Type B pancreatic cell (in vitro differentiated cells): ENCODE measurements at places on chromosomes 2 and 18.
A peak's percentile ranks its signal among the peaks of the same experiment; 100 is the strongest.

GRCh38 chr2:66317268-66317890, 117.5 kb upstream of the MEIS1 start:
- DNase-seq, result no peak

DNA sequence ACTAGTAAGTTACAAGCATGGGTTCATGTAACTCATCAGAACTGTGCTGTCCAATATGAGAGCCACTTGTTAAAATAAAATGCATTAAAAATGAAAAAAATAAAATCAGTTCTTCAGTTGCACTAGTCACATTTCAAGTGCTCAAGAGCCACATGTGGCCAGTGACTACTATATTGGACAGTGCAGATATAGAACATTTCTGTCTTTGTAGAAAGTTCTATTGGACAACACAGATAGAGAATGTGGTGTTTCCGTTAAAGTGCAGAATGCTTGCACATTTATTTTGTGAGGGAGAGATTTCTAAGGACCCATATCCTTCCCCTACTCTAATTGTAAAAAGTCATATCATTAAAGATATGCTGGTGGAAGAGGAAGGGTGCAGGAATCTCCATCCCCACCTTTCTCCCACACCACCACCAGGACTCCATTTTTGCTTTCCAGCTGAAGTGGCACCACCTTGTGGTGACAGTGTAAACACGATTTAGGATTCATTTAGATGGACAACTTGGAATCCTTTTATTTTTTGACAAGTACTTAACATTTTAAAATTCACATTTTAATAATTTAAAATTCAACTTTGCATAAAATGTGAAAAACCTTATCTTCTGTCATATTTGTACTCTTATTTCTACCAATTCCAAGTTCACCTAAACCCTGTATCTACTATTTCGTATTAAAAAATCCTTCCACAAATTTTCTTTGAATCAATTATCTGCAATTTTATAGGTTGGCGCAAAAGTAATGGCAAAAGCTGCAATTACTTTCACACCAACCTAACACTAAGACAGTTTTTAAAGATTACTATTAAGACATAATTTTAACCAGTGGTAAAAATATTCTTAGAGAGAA, 9.4 kb upstream of the CD302 start:
- DNase-seq, result no peak

DNA sequence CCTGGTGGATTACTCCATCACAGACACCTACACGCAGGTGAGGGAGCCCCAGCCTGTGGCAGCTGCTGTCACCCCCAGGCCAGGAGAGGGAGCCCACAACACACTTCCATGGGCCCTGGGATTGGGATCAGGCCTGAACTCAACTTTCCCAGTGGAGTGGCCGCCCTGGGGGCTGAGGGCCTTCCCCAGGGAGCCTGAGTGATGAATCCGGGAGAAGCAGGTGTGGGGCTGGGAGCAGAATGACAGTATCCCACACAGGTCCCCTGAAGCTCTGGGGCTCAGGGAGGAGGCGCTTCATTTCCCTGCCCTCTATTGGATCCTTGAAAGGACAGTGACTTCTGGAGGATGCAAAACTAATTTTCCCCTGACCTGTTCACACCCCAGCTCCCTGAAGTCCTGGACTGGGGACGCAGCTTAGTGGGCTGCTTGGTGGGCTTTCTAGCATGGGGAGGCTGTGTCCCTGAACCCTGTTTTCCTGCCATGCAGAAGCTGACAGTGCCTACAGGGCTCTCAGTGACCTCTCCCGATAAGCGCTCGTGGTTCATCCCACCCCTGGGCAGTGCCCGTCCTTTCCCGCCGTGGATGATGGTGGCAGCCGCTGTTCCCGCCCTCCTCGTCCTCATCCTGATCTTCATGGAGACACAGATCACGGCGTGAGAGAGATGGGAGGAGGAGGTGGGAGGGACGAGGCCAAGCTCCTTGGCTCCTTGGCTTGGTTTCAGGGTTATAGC, 11.0 kb downstream of the SLC4A3 start:
- peak; percentile 66 for DNase-seq

DNA sequence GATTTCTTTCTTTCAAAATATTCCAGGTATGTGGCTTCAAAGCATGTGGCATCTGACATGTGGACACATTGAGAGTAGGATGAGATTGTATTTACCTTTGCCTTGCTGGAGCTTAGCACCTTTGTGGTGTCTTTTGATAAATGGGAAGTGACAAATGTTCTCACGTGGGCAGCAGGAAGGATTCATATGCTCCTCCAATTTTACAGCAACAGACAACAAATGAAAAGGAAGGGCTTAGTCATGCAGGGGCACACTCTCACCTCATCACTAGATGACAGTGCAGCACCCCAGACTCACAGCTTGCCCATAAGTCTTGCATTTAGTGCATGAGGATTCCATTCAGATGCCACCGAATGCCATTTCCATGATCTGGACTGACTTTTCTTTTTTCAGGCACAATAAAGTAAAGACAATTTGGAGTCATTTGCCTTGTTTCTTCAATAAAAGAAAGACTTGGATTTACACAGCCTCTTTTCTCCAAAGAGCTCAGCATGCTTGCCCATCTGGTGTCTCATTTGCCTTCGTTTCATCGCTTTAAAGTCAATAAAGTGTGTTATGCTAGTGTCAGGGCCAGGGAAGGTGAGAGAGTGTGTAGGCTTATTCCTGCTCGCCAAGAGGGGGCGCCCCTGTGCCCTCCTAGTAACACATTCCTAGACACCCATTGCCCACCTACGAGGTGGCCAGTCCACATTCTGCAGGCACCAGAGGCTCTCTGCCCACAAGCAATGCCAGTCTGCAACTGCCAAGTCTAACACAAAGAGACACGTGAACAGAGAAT, 39.6 kb upstream of the DAPL1 start:
- DNase-seq, result no peak

- DNase-seq, result no peak
Observed at GRCh38 chr2:134999521-134999920, 47.7 kb downstream of the MAP3K19 start.

DNA sequence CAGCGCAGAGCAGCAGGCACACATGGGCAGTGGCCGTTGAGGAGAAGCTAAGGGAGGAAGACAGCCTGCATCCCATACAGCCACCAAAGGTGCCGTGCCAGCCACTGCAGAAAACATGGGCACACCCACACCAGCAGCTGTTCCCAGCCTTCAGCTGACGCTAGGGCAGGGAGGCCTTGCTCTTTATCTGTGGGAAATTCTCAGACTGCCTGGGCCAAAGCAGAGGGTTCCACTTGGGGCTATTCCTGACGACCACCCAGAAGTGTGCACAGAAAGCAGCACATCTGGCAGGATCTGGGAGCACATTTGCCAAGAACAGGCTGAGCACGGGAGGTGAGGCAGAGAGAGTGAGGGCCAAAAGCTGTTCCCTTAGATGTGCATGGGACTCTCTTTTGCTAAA, 101.3 kb upstream of the SOX11 start:
- no peak for DNase-seq

DNA sequence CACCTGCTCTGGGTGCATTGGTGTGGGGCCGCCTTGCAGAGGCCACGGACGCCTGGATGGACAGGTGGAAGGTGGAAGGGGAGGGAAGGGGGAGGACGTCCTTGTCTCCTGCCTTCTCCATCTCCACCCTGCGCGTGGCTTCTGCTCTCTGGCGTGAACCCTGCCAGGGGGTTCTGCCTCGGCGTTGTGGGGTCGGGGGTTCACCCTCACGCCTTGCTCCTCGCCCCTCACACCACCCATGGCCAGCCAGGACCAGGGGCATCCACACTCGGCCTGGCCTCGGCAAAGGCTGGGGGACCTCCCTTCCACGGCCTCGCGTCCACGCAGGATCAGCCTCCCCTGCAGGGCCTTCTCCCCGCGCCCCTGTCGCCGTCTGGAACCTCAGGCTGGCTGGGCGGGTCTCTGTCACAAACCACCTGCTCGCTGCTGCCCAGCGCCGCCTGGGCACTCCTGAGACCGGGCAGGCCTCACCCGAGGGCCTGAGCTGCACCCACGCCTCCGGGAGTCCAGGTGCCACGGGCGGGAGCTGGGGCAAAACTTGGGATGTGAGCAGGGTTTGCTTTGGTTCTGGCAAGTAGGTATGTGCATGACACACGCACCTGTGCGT, 655.9 kb downstream of the GALR1 start:
- DNase-seq, result no peak

DNA sequence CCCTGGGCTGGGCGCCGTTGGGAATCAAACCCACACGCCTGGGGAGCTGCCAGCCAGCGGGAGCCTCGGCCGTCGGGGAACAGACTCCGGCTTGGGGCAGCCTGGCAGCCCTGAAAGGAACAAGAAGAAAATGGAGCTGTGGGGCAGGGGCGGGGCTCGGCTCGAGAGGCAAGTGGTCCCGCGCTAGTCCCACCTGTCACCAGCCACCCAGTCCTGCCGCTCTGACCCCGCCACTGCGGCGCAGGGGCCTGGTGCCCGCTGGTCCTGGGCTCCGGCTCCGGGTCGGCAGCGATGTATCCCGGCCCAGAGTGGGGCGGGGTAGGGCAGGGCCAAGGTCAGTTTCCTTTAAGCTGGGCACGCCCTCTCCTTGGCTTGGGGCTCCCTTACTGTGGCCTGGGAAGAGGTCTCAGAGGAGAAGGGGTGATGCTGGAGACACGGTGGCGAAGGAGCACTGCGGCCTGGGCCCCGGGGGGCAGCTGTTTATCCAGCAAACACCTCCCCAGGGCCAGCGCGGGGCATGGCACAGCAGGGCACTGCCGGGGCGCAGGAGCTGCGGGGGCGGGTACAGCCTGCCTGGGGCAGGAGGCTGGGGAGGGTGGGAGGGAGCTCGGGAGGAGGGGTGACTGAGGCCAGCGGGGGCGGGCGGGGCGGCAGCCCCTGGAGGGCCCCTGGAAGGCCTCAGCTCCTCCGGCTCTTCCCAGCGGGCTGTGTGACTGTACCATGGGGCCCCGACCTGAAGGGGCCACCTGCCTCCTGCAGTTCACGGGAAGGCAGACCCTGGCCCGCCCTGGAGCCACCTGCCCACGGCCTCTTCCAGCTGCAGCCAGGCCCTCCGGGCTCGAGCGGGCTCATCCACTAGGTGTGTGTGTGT, 15.6 kb downstream of the ODC1 start:
- no peak for DNase-seq

- DNase-seq, result no peak
Observed at GRCh38 chr2:18855027-18855426, 265.7 kb upstream of the NT5C1B start.

DNA sequence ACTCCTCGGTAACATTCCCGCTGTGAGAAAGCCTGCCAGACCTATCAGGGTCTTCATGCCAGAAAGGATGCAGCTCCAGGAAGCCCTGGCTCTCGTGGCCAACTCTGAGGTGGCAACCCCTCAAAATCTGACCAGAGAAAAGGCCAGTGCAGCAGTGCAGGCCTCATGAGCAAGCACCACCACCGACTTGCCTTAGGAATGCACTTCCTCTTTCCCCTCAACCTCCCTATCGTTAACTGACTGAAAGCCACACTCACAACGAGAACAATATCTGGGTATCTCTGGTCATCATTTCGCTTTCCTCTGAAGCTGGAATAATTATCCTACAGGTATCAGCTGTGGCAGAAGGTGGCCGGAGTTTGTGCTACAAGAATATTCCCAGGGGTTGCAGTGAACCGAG, 101.4 kb upstream of the POU3F3 start:
- DNase-seq, result no peak

GRCh38 chr2:176960736-176961520, 251.7 kb upstream of the HNRNPA3 start:
- no peak for DNase-seq

- DNase-seq, result no peak
Observed at GRCh38 chr2:26772064-26773001, 8.2 kb downstream of the SLC35F6 start.

DNA sequence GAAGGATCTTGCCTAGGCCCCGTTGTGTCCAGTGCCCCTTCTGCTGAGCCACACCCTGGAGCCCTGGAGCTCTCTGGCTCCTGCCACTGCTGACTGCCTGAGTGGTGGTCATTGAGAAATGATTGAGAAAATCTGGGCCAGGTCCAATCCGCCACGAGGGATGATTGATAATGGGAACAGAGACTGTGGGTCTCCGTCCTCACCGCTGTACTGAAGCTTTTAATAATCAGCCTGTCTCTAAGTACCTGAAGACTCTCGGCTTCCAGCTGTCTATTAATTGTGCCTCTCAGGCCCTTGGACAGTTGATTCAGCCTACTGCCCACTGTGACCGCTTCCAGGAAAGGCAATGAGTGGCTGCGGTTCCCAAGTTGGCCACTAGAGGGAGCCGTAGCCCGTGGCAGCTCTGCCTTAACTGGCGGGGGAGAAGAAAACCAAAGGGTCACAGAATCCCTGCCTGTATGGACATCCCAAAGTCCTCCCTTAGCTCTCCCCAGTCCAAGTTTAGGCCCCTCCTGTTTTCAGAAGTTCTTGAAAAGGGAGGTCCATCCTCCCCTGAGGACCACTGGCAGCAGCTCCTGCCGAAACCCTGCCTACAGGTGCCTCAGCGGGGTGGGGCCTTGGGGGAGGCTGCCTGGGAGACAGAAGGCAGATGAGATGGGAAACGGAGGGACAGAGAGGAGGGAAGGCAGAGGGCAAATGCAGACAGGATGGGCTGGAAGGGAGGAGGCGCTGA, 213.6 kb downstream of the TNS1 start:
- peak; percentile 91 for DNase-seq

DNA sequence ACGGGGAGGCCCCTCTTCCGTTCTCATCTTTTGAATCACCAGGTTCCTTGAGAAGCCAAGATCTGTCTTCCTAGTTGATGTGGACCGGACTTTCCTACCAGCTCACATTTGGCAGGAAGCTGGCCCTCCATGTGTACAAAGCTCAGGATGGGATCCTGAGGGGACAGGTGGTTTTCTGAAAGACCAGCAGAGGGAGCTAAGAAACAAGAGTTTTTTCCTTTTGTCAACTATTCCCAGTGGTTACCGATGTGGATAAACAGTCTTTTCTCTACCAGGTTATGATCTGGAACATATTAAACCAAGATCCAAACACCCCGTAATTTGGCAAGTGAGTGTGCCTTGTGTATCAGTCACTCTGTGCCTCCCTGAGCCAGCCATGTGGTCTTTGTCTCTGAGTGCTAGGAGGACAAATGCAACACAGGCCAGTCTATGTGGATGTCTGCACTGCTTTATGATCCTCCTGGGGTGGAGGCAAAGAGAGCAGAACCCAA, 25.1 kb upstream of the ARHGAP25 start:
- DNase-seq, result no peak

- DNase-seq, result no peak
Observed at GRCh38 chr2:156379071-156379470, 46.5 kb upstream of the NR4A2 start.

GRCh38 chr2:237488901-237489860, 2.1 kb downstream of the MLPH start:
- no peak for DNase-seq

DNA sequence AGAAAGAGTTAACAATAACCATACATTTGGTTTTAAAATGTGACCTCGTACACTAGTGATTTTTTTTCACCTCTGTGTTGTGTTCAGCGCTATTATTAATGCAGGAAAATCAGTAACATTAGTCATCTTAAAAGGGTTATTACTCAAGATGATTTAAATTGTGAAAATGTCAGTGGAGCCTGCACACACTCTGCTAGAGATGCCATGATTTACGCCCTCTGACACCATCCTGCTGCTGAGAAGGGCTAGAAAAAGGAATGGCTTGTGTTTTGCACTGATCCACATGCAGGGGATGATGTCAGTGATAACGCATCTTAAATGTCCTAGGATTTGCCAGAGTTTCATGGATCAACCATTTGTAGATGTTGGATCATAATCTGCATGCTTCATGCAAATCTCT, 121.3 kb upstream of the BOD1L2 start:
- no peak for DNase-seq
